Hindlimb muscle (tissue), 1 donor: ENCODE measurements at places on chromosomes 7 and 10. TPM values are rescaled to one million over a fixed set of nuclear protein-coding genes. Genes with fewer than 3 reads are reported as not detected.

GRCh38 chr10:102322914-102323313 lies 72.6 kb upstream of the NFKB2 start:
- DNase-seq, result no peak

- no peak for DNase-seq
These were observed 74.1 kb upstream of the PTPRZ1 start for GRCh38 chr7:121798896-121799295.

- no peak for DNase-seq
These were observed 57.5 kb upstream of the WIPI2 start for GRCh38 chr7:5132539-5132938.

DNA sequence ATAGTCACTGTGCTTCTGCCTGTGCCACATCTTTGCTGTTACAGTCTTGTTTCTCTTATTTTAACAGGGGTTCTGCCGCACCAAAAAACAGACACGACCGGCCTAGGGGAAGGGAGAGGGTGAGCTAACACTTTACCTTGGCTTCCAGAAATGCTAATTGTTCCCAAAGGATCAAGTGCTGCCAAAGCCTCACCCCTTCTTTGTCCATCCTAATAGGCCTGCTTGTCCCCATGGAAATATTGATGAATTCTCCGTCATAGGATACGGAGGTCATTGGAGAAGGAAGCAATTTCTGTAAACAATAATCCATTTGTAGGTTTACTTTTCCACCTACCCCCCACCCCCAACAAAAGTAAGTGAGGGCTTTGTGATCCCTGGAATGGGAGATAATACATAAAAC lies 567.3 kb downstream of the KCNMA1 start:
- no peak for DNase-seq

The CDHR1 gene
- 1.0 TPM for polyA plus RNA-seq

The TEX47 gene
- not detected for polyA plus RNA-seq

DNA sequence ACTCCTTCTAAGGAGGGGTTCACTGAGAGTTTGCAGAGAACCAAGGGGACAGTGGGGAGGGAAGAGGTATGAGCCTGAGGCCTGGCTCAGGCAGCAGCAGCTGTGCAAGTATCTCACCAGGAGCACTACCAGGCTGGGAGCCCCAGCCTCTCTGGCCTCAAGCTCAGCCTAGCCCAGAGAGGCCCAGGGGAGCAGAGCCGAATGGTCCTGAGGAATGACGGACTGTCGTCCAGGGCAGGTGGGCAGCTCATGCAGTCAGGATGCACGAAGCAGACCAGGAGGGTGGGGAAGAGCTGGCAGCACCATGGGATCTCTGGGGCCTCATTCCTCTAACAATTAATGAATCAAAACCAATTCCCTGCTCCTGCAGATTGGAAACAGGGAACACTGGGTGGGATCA lies 151.5 kb downstream of the GRID1 start:
- no peak for DNase-seq

DNA sequence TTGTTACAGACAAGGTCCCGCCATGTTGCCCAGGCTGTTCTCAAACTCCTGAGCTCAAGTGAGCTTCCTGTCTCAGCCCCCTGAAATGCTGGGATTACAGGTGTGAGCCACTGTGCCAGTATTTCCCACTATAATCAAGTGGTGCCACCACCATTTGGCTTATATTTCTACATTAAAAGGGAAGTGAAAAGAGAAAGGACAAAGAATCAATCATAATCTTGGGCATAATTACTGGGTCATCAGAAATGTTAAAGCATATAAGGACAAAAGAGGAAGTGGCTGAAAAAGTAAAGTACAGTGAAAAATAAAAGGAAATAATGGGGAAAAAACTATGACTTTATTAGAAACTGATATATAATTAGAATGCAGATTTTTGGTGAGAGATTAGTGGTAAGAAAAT lies 25.7 kb upstream of the ENTPD1 start:
- no peak for DNase-seq

DNA sequence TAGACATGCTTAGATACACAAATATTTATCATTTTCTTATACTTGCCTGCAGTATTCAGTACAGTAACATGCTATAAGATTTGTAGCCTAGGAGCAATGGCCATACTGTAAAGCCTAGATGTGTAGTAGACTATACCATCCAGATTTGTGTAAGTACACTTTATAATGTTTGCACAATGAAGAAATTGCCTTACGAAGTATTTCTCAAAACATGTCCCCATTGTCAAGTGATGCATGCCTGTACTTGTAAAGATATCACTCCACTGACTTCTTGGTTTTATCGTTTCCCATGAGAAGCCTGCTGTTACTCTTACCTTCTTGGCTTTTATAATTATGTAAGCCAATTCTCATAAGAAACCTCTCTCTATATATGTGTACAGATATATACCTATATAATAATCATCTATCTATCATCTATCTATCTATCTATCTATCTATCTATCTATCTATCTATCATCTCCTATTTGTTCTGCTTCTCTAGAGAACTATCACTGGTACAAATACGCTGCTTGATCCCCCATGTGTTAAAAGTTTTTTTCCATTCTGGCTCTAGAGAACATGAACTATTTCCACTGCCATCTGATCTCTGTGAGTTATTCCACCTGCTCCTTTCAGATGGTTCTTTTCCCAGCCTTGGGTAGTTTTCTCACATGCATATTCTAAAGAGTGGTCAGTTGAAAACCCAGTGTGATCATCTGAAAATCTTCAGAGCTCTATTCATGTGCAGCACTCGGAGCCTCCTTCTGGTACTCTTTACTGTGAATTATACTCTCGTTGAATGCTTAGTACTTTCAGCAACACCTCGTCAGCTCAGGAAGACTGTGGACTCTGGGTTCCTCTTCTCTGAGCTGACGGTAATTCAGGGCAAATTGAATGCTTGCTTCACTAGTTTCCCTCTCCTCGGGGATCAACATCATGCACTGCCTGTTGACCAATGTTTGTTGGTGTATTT lies 14.5 kb upstream of the VCL start:
- no peak for DNase-seq

The MNX1 gene
- polyA plus RNA-seq, result 0.09 TPM

The KMT2E gene
- 41.2 TPM for polyA plus RNA-seq

GRCh38 chr7:24907311-24907886 lies 72.6 kb downstream of the OSBPL3 start:
- no peak for DNase-seq

The FFAR4 gene
- polyA plus RNA-seq, result 0.43 TPM

The FLNC gene
- polyA plus RNA-seq, result 823 TPM

The TRIM73 gene
- polyA plus RNA-seq, result 5.2 TPM

DNA sequence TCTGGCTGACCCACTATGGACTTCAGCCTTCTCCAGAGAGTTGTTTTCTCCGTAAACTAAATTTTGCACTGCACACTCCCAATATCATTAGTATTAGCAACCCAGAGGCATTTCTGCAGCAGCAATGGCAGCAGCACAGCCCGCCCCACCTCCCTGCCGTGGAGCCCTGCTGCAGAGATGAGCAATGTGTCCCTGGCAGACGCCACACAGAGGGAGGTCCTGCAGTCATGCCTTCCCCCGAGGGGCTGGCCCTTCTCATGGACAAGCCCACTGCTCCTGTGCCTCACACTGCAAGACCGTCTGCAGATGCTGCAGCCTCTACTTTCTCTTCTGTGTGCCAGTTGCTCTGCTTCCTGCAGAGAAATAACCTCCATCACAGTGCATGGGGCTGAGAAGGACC lies 393.4 kb upstream of the MKI67 start:
- DNase-seq, result no peak
